ENCODE measurements at places on chromosomes 3 and 15.

GRCh38 chr3:194306771-194307640, 44.1 kb downstream of the CPN2 start:
- DNase-seq, result no peak

DNA sequence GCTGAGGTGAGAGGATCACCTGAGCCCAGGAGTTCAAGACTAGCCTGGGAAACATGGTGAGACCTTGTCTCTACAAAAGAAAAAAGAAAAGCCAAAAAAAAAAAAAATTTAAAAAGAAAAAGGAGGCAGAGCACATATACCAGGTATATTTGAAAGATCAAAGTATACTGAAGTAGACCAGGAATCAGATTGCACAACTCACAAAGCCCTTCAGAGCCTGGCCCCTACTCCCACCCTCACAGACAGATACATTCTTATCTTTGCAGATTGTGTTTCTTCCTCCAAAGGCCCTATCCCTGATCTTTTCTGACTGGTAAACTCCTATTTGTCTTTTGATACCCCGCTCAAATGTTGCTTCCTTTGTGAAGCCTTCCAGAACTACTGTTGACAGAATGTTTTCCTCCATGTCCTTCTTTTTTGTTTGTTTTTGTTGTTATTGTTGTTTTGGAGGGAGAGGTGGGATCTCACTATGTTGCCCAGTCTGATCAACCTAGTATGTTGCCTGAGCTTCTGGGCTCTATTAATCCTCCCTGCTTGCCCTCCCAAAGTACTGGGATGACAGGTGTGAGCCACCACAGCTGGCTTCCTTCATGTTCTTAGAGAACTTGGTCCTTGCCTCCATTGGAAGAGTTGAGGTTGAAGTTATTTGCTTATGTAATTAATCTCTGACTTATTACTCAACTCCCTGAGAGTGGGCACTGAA, 9.8 kb upstream of the ITGB5 start:
- DNase-seq, result no peak

DNA sequence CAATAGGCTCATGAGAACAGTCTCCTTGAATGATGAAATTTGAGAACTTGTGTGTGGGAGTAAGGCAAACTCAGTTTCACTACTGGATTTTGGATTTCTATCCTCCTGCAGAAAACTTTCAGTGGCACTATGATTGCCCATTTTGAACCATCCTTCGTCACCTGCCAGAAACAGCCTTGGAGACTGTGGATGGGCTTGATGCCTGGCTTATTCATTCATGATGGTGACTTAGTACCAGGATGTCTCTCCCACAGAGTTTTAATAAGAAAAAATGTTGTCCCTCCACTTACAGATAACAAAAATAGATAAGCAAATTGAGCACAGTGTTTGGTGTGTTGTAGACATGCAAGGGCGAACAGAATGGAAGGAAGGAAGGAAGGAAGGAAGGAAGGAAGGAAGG, 53.5 kb upstream of the CPNE4 start:
- DNase-seq, result no peak

DNA sequence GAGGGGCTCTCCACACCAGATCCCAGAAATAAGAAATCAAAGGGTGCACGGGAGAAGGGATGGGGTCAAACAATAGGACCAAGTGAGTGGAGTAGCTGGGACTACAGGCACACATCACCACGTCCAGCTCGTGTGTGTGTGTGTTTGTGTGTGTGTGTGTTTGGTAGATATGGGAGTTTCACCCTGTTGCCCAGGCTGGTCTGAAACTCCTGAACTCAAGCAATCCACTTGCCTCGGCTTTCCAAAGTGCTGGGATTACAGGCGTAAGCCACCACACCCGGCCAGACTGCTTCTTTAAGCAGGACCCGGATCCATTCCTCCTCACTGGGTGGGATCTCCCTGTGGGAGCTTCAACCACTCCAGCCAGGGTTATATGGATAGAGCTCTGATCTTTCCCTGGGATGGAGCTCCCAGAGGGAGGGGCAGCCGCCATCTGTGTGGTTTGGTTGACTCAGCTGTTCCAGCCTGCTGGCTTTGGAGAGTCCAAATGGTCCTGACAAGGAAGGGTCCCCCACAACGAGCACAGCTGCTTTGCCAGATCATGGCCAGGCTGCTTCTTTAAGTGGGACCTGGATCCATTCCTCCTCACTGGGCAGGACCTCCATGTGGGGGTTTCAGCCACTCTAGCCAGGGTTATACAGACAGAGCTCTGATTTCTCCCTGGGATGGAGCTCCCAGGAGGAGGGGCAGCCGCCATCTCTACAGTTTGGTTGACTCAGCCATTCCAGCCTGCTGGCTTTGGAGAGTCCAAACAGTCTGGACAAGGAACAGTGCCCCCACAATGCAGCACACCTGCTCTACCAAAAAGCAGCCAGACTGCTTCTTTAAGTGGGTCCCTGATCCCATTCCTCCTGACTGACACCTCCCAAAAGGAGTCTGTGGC, 9.1 kb upstream of the AVEN start:
- DNase-seq, result no peak

- DNase-seq, result no peak
Measured at GRCh38 chr3:62962714-62963113, 87.5 kb upstream of the CADPS start.

DNA sequence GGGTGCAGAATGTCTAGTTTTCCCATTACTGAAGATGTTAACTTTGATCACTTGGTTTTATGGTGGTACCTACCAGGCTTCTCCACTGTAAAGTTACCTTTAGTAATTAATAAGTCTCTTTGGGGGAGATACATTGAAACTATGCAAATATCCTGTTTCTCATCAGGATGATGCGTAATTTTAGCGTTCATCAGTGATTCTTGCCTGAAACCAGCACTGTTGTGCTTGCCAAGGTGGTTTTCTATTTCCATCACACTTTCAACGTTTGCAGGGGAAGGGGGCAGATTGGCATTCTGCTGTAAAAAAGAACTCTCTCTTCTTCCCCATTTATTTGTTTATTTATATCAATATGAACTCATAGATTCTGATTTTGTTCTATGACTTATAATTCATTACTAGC, 61.0 kb downstream of the SSR3 start:
- DNase-seq, result no peak

DNA sequence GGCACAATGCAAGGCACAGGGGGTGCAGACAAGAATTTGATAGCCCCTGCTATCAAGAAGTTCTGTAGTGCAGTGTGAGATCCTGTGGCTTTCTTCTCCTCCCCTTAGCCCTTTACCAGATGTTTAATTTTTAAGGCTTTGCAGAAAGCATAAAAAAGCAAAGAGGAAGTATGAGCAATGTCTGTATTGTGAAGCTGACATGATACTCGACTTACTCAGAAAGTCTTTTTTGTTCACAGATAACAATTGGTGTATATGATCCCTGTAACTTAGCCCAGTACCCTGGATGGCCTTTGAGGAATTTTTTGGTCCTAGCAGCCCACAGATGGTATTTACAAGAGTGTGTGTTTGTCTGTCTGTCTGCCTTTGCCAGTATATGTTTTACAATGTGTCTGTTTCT, 58.9 kb downstream of the ATG7 start:
- no peak for DNase-seq

GRCh38 chr3:1942781-1943180, 155.9 kb upstream of the CNTN4 start:
- no peak for DNase-seq

DNA sequence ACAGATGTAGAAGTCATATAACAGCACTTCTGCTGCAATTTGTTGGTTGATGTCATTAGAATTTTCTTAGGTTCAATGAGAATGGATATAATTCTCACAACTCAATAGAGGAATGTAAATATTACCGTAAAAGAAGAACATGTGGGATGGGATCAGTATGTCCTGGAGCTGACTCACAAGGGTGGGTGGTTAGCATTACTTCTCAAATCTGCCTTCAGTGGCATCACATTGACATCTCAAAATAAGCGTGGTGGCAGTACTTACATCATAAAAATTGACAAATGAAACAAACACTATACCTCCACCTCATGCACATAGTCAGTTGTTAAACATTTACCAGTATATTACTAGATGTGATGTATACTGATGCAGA, 1068.0 kb upstream of the CADM2 start:
- no peak for DNase-seq

DNA sequence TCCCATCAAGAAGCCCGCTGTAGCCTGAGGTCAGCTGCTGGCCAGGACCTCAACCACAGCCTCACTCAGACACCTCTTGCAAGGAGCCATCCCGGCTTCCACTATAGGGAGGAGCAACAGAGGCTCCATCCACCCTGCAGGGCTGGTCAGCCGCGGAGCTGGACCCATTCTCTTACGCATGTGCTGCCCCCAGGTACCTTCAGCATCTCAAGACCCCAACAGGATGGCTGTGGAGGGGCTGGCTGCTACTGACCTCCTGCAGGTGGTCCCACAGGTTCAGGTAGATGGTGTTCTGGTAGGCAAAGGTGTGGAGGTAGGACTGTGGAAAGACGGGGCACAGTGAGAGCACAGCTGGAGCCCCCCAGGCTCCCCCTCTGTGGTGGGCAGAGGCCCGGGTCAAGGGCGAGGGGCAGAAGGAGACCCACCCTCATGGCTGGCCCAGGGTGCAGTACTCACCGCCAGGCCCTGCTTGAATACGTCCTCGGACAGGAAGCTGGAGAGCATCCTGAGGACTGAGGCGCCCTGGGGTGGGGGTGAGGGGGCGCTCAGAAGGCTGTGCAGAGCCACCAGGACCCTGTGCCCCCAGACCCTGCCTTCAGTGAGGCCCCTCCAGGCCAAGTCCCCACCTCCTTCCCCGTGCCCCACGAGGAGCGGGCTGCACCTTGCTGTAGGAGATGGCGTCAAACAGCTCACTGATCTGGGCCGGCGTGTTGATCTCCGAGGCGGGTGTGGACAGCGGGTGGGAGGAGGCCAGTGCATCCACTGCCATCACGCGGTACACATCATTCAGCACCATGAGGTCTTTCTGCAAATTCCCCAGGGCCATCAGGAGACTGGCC, 11.4 kb downstream of the ANPEP start:
- DNase-seq, result no peak

DNA sequence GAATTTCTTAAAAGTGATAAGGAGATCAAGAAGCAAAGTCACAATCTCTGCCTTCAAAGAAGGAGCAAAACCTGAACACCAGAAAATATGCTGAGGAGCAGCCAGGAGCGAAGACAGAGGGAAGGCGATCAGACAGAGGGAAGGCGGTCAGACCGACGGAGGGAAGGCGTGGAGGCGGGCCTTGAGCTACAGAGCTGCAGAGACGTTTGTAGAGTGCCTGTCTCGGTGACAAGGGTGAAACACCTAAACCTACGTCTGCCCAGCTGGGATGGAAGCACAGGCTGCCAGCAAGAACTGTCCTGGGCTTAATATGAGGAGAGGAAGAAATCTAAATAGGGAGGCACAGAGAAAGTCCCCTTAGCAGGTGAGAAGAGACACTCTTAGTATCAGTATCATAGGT, 476.0 kb downstream of the OCA2 start:
- no peak for DNase-seq

DNA sequence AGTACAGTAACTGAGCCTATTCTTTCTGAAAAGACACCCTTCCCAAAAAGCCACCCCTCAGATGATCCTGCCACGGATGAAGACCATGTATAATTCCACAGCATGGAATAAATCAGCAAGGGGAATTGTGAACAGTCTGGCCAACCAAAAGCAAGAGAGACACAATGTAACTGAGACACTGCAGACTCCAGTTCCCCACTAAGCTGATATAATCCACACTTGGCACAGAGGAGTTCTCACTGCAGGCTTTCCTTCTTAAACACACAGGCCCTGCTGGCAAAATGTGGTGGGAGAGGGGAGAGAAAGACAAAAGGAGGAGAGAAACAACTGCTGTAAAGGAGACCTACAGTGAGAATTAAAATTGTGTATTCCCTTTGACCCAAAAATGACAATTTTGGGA, 12.7 kb downstream of the GPR156 start:
- DNase-seq, result no peak

DNA sequence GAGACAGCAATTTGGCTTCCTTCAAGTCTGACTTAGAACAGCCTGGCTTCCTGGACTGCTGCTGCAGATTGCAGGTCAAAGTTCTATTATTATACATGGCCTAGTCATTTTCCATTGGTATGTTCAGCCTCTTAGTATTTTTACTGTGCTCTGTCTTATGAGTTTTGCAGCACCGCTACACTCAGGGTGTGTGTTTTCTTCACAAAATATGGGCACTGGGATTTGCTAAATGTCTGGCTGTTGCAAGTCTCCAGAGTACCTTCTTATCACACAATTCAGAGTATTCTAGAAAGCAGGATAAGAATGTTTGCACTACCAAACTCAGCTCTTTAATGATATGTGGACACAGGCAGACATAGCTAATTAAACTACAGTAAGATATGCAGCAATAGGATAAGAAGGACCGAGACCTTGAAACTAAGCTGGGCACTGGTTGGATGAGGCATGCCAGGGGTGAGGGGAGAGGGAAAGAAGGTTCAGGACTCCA, 203.0 kb upstream of the PDZRN3 start:
- DNase-seq, result no peak

- DNase-seq, result no peak
Measured at GRCh38 chr3:13509816-13510192, 29.7 kb downstream of the HDAC11 start.

GRCh38 chr3:170869645-170870593, at the start of gene RPL22L1:
RPL22L1 (minus strand) TSS chr3:170870195; CDS start chr3:170870167, 28 bp downstream.
- peak; percentile 98 for DNase-seq

- DNase-seq, result no peak
Measured at GRCh38 chr15:69643476-69643875, 190.9 kb downstream of the RPLP1 start.

- DNase-seq, result no peak
Measured at GRCh38 chr15:92610101-92610520, 45.5 kb downstream of the FAM174B start.

DNA sequence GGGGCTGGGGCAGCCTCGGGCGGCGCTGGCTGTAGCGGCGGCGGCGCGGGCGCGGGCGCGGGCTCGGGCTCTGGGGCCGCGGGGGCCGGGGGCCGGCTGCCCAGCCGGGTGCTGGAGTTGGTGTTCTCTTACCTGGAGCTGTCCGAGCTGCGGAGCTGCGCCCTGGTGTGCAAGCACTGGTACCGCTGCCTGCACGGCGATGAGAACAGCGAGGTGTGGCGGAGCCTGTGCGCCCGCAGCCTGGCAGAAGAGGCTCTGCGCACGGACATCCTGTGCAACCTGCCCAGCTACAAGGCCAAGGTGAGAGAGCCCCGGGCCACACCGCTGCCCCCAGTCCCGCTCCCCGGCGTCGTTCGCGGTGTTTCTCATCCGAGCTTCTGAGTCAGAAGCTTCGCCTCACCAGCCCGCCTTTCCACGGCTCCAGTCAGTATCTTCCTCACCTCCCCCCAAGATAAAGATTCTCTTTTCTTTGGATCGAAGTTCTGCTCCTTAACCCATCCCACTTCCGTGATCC, 600 bp downstream of the FBXO45 start:
- peak; percentile 37 for DNase-seq

- peak; percentile 39 for DNase-seq
Measured at GRCh38 chr15:89781891-89782618, 5.9 kb downstream of the MESP2 start.

DNA sequence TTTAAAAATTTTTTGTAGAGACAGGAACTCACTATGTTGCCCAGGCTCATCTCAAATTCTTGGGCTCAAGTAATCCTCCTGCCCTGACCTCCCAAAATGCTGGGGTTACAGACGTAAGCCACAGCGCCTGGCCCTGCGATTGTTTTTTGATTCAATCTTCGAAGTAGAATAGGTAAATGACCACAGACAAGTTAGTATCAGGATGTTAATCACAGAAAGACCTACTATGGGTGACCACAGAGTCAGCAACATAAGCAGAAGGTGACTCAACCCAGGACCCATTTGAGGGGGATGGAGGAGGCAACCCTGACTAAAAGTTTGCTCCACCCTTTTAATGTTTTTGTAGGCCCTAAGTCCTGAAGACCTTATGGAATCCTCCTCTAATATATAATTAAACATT, 10.0 kb upstream of the USP3 start:
- DNase-seq, result no peak

Measured in Caki2 (cell line).